NCI-H1417 treated with DMSO at 0.1 percent for 48 hours (cell line): ENCODE measurements at places on chromosomes 6 and 20.

DNA sequence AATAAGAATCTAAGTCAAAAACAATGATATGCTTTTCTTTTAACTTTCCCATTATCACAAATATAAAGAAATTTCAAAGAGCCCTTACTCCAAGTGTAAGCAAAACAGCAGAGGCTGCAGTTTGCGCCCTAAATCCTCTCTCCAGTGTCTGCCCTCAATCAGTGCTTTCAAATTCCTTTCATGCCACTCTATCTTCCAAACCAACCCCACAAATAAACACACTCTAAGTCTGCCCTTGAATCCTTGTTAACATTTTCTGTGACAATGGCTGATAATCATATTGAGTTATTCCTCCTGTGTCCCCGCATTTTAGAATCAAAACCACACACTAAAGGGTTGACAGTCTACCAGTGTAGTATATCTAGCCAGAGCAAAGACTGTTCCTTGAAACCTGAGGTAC lies 317.9 kb upstream of the MARCKS start:
- no peak for DNase-seq

DNA sequence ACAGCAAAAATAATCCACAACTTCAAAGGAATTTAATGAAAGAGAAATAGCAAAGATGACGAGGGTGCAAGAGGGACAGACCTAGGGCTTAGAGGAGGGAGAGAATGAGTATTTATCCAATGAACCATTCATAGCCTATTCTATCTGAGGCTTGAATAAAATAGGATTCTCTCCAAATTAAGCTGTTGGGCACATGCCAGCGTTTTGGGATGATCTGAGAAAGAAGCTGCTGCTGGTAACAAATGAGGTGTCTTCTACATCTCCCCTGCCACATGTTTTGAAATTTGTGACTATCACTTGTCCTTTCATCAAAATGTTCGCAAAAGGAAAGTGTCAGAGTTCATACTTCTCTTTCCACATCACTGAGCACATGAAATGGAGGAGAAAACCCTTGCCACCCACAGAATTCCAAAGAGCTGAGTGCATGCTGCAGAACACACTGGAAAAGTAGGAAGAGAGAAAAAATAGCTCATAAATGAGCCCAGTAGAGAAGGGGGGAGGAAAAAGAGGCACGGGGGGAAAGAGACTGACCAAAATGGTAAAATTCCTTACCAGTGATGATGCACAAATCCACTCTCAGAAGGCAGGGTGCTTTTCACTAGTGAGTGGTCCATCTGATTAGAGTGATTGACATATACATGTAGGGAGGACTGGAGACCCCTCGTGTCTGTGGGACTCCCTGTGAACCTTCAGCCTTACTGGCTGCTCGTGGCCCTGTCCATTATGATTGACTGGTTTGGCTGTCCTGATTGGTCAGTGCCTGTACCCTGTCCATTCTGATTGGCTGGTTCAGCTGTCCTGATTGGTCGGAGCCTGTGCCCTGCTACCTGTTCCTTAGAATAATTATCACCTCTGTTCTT lies 180.5 kb downstream of the OGFRL1 start:
- no peak for DNase-seq

GRCh38 chr6:24858177-24858653 lies 59.5 kb upstream of the ARMH2 start:
- no peak for DNase-seq

- no peak for DNase-seq
Observed at GRCh38 chr20:32404017-32404416, 45.9 kb downstream of the ASXL1 start.

DNA sequence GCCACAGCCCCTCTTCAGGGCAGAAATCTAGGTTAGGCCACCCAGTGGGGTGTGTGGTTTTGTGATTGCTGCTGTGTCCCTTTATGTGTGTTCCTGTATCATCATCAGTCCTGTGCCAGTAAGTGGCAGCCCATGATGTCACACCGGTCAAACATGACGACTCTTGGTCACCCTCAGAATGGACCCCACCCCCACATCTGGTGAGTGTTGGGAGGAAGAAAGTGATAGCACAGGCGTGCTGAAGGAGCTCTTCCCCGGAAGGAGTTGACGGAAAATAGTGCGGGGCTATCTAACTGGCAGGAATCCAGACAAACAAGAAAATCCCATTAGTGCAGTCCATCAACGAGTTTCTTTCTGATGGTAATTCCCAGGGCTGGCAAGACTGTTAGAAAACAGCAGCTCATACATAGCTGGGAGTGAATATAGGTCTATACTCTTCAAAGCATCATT lies 33.4 kb upstream of the IL17A start:
- DNase-seq = no peak

DNA sequence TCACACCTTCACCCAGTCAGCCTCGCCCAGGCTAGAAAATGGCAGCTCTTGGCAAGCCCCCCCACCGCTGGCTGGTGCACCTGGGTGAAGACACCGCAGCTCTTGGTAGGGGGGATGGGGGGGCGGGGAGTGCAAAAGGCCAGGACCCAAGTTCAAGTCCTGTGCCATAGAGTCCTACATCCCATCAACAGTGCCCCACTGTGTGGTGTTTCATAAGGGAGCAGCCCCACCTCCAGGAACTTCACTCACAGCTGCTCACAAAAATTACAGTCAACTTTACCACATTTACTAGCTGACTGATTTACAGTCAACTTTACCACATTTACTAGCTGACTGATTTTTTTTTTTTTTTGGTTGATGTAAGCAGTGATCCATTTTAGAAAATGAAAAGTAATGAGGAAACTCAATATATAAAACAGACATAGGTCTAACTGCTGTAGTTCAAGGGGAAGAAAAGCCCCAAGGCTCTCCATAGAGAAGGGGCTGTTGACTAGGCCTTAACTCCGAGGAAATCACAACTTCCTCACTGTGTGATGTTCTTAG lies 208.9 kb upstream of the SNX9 start:
- no peak for DNase-seq

DNA sequence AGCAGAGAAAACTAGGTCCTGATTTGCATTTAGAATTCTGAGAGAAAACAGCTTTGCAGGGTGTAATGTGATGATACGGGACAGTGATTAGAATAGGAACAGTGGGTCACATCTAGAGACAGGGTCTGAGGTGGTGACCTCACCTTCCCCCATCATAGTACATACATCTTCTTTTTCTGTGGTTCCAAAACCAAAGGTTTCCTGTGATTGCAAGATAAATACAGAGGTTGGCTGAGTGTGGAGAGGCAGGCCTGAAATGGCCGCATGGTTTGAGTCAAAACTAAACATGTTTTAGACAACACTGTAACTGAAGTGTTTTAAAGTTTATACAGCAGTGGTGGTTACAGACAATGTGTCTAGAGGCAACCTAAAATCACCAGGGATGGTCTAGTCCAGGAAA lies 10.4 kb upstream of the NT5DC1 start:
- DNase-seq = no peak

GRCh38 chr6:155444120-155444917 lies 11.3 kb downstream of the NOX3 start:
- no peak for DNase-seq

- no peak for DNase-seq
Observed at GRCh38 chr6:43933148-43933885, 163.3 kb downstream of the VEGFA start.

DNA sequence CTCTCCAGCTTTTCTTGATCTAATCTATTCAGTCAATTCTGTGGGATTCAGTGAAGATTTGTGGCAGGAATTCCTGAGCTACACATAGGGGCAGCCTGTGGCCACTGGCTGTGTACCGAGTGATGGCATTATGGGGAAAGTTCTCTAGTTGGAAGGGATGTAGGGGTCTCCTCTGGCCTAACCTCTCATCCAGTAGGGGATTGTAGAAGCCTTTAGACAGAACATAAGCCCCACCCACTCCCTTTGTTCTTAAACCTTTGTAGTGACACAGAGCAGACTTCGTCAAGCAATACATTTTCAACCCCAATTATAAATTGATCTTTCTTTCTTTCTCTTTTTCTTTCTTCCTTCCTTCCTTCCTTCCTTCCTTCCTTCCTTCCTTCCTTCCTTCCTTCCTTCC lies 188.9 kb downstream of the QKI start:
- no peak for DNase-seq

- no peak for DNase-seq
Observed at GRCh38 chr6:128903715-128904114, 20.8 kb downstream of the LAMA2 start.

GRCh38 chr20:60034231-60035110 lies 76.2 kb downstream of the CDH26 start:
- DNase-seq = no peak

DNA sequence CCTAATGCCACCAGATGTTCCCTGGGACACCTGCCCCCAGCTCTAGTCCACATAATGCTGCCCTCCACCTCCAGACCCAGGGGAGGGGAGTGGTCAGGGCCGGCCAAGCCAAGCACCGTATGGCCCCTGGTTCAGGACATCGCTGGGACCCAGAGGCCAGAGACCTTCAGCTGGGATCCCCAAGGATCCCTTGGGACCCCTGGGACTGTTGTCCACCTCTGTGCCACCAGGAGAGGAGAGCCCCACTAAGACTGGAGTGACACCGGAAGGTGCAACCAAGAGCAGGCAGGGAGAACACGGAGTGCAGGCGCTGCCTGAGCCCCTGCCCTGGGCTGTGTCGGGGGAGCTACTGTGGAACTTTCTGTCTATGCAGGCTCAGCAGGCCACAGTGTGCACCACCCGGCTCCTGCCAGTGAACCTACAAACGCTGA lies 43.6 kb downstream of the CTCFL start:
- DNase-seq = no peak

DNA sequence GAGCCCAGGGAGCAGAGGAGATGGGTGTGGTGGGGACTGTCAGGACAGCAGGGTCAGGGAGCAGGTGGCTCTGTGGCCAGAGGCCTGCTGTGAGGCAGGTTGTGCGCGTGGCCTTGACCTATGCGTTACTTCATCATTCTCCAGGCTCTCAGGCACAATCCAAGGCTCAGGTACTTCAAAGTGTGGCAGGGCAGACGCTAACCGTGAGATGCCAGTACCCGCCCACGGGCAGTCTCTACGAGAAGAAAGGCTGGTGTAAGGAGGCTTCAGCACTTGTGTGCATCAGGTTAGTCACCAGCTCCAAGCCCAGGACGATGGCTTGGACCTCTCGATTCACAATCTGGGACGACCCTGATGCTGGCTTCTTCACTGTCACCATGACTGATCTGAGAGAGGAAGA lies 535 bp downstream of the NCR2 start:
- no peak for DNase-seq

- DNase-seq = no peak
Observed at GRCh38 chr6:44086931-44087574, 40.2 kb downstream of the MRPL14 start.

- no peak for DNase-seq
Observed at GRCh38 chr6:139699335-139699734, 324.9 kb upstream of the CITED2 start.

DNA sequence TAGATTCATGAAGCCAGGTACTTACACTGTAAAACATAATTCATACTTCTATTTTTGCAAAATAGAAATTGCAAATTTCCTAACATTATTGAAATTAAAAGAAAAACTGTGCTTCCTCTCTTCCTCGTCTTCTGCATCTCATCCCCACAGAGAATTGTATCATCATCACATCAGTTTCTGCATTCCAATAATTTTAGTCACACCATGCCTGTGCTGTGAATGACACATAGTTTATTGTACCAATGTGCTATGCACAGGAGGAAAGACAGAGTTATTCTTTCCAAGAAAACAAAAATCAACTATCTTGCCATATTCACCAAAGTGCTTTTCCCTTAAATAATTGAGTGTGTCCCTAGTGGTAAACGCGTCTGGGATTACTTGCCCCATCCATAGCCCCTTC lies 38.1 kb upstream of the FAM135A start:
- no peak for DNase-seq

GRCh38 chr6:128573036-128573435 lies 52.6 kb upstream of the PTPRK start:
- no peak for DNase-seq

DNA sequence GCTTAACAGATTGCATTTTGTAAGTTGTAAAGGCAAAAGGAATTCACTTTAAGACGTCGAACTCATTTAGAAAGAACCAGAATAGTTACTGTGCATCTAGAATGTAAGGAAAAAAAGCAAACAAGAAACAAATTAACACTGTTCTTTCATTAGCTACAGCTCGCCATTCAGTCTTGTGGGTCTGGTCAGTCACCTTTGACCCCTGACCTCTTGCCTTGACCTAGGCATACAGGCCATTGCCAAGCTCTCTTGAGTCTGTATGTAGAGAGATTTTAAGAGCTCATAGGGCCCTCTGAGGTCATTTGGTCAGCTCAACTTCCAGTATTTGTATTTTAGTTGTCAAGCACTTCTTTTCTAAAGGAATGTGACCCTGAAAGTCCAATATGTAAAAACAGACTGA lies 318.7 kb downstream of the DHX35 start:
- DNase-seq = no peak

GRCh38 chr6:54057058-54057457 lies 54.2 kb upstream of the MLIP start:
- DNase-seq = no peak

DNA sequence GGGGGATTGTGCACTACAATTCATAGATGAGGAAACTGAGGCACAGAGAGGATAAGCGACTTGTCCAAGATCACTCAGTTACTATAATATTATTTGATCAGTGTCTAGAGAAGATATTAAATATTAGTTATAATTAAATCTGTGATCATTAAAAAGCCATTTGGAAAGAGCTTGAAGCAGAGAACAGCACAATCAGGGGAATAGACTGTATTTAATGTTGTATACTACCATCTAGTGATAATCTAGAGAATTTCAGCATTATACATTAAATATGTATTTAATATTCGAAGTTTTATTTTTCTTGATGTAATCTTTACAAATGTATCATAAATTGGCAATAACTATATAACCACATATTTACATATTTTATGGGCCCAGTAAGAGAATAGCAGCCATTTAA lies 20.1 kb upstream of the MTCL3 start:
- DNase-seq = no peak

DNA sequence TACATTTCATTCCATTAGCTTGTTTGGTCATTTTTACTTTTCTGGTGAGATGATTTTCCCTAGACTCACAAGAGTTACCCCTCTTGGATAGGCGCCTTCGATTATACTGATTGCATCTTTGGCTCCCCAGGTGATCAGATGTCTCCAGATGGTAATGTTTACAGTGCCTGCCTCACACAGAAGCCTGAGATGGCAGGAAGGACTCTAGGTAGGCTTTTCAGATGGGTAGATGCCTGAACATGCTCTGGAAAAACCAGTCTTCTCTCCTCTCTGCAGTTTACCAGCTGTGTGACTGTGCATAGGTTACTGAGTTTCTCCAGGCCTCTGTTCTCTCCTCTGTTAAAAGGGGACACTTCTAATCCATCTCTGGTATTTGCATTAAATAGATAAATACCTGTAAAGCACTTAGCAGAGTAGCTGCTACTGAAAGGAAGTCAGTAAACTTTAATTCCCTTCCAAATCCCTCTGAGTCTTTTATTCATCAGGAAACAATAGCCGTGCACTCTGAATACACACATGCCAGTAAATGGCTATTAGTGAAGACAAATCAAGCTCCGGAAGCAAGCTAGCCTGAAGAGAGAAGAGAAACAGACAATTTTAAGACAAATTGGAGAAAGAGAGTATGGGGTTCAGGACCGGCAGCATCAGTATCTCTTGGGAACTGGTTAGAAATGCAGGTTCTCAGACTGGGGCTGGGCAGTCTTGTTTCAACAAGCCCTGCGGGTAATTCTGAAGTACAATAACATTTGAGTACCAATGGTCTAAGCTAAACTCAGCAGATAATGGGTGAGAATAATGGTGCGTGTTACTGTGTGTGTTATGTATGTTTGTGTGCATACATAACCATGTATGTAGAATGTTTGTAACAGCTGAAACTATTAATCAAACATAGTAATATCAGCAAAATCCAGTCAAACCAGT lies 139.4 kb downstream of the UST start:
- no peak for DNase-seq

- DNase-seq = no peak
Observed at GRCh38 chr6:157382821-157383220, 1.8 kb downstream of the ZDHHC14 start.
